Pancreas (tissue), 10 donors: ENCODE measurements at places on chromosomes 12 and 14. TPM values are rescaled to one million over a fixed set of nuclear protein-coding genes. Genes with fewer than 3 reads are reported as not detected.

DNA sequence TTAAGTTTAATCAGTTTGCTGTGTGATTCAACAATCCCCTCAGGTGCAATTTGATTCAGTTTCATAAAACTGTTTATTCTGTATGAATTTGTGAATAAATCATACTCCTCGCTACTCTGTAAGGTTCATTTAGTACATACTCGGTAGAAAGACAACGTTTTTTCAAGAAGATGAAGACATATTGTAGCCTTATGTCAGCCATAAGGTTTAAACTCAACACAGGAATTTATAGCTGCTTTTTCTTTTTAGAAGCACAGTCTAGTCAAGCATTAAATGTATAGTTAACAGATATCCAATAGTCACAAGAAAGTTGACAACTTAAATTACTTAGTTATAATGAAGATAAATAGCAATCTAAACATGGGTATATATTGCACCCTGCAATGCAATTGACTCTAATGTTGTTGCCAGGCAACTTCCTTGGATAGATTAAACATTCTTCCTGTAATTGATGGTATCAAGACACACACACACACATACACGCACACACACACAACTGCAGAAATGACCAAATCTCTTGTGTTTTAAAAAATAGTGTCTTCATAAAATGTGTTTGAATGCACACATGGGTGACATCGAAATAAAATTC lies 151.5 kb upstream of the MGAT4C start:
- no peak for DNase-seq

DNA sequence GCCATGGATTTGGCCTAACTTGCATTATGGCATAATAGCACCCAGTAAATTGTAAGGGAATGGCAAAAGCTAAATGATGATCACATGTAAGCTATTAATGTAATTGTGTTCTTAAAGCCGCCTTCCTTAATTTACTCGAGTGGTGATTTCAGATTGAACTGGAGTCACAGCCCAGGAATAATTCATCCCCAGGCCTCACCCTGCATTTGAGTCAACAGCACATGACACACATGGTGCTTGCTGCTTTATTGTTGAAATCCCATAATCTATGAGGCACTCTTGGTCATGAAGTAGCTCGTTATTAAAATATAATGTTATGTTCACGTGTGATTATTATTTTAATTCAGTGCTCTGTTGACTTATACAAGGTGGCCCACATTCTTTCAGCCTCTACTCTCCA lies 547.5 kb downstream of the VRK1 start:
- DNase-seq, result no peak

DNA sequence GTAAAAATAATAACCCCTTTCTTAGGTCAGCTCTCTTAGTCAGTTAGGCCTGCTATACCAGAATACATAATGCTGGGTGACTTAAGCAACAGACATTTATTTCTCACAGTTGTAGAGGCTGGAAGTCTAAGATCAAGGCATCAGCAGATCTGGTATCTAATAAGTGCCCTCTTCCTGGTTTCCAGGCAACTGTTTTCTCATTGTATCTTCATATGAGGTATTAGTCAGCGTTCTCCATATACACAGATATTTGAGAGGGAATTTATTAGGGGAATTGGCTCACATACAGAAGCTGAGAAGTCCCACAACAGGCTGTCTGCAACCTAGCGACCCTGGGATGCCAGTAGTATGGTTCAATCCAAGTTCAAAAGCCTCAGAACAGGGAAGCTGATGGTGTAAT lies 896.0 kb downstream of the GALC start:
- no peak for DNase-seq

DNA sequence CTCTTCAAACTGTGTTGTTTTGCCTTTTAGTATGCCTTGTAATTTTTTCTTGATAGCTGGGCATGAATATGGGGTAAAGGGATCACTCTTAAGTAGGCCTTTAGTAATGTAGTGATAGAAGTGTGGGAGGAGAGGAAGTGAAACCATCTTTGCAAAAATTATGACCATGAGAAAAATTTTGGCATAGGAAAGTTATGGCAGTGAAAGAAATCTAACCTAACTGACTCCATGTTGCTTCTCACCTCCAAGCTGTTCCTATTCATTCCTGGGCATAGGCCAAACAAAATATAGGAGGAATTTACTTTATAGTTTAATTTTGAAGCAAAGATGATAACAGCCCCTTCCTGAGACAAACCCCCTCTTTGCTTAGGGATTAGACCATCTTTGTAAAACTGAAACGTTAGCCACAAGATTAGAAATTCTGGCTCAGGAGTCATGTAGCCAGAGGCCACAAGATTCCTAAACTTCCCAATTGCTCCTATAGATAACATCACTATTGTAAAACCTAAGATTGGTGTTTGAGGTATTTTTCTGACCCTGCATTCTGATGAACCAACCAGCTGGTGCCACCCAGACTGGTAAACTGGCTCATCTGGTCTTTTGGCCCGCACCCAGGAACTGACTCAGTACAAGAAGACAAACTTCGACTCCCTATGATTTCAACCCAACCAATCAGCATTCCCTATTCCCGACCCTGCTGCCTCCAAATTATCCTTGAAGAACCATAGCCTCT lies 45.8 kb downstream of the CRADD start:
- peak; percentile 73 for DNase-seq

DNA sequence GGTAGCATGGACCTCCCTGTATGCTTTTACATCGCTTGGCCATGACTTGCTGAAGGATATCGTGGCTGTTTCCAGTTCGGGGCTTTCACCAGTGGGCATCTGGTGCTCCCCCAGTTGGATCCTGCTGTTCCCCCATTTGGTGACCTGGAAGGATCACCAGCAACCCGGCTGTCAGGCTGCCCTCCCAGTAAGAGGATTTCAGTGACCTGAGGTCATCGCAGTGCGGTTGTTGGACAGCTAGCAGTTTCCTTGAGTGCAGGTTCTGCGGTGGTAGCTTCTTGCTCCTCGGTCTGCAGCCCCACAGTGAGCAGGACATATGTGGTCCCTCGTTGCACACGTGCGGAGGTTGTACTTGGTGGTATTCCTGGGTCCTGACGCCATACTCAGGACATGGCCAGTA lies 58.7 kb downstream of the TMEM132C start:
- DNase-seq, result no peak

DNA sequence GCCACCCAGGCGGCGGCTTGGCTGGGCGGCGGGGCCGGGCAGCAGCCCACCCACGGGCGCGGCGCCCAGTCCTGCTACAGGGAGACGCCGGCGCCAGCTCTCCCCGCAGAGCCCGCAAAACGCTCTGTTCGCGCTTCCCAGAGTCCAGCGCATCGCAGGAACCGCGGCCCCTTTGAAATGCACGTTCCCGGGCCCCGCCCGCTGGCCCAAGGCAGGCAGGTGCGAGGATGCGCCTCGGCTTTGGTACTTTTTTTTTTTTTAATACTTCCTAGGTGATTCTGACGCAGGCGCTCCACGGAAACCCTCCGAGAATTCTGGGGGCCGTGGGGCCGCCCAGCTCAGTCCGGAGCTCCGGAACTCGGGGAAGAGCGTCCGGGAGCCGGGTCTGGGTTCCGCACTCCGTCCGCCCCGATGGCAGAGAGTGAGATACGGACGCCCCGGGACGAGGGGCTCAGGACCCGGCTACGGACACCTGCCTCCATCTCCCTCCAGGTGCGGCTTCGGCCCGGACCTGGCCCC lies 483 bp downstream of the POC1B start:
- peak; percentile 48 for DNase-seq

DNA sequence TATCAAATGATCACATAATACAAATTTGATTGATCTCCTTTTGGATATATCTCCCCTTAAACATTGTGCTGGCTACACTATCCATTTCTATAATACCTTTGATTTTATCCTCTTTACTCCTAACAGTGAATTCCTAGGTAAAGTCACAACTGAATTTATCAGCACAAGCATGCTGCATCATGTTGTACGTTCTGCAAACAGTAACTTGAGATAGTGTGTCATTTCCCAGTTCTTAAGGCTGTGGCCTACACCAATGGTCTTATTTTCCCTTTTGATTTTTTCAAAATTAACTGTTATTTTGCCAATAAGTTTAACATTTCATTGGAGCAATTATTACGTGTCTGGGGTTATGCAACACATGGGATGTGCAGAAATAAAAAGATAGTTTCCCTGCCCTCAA lies 24.8 kb downstream of the PRKCH start:
- no peak for DNase-seq

GRCh38 chr12:39763890-39764169 lies 144.2 kb upstream of the ABCD2 start:
- DNase-seq, result no peak

LRP1-AS gene
- total RNA-seq, result not detected

DNA sequence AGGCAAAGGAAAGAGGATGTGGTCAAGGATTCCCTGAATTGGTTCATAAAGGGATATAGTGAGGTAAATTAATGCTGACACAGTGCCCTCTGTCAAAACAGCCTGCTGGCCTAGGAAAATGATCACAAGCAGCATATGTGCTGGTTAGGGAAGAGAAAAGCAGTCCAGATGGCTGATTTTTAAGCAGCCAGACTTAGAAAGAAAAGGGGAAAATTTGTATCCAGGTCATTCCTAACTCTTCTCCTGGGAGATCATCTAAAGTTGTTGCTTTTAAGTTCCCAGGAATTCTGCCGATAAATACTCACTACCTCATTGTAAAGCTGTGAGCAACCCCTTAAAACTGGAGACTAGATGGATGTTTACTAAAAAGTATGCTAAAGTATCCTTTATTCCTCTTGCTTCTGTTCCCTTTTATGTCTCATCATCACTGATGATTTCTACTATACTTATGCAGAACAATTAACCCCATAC lies 46.4 kb upstream of the CNOT2 start:
- no peak for DNase-seq

RFLNA gene
- total RNA-seq, result 0.09 TPM

DNA sequence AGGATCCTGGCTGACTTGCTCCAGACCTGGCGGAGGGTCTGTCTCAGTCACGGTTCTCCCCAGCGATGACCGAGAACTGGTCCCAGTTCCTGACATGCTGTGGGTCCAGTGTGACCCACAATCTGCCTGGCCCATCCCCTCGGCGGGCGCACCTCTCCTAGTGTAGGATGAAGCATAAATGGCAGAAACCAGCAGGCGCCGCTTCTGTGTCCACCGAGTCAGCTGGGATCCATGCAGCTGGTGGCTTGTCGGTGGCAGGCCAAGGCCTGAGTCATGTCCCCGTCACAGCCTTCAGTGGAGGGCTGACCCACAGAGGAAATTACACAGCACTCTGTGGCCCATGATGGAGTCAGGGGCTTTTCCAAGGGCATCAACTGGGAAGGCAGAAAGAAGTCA lies 38.5 kb downstream of the NFKBIA start:
- DNase-seq, result no peak

TMX1 gene
- total RNA-seq, result 22.2 TPM

GRCh38 chr12:97573901-97574300 lies 111.3 kb downstream of the RMST start:
- DNase-seq, result no peak

- no peak for DNase-seq
These were observed 39.0 kb downstream of the LRRK2 start for GRCh38 chr12:40263616-40264409.

GRCh38 chr12:51378749-51379148 lies 12.5 kb downstream of the GALNT6 start:
- DNase-seq, result no peak
